ENCODE measurements at places on chromosomes 7 and 10.

- no peak for DNase-seq
These were observed 61.3 kb downstream of the FOXL3 start for GRCh38 chr7:351256-351655.

GRCh38 chr10:47190802-47191450, 109.1 kb upstream of the GDF10 start:
- no peak for DNase-seq

DNA sequence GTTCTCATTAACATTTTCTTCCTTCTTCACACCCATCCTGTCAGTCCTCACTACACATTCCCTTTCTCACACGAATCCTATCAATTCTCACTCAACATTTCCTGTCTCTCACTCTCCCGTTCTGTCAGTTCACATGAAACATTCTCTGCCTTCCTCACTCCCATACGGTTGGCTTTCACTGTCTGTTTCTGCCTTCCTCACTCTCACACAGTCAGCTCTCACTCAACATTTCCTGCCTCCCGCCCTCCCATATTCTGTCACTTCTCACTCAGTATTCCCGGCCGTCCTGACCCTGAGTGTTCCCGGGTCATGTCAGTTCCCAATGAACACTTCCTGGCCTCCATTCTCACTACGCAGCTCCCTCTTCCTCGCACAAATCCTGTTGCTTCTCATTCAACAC, 61.5 kb downstream of the DYNC2I1 start:
- no peak for DNase-seq

DNA sequence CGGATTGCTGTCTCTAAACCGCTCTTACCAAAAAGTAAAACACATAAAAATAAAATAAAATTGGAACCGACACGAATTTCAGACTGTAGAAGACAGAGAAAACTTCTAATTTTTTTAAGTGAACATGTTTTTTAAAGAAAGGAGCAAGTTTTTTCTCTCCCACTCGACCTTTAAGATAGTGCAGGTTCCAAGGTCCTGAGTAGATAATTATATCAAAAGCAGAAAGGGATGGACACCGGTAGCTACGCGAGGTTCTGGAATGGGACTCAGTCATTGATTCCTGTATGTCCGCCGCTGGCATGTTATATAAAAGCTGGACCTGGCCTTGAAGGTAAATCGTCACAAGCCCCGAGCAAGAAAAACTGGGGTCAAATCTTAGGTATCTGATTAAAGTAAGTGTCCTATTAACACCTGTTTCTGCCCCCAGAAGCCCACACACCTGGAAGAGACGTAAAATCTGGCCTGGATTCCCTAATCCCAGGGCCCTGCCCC, 462 bp upstream of the CISD1 start:
- DNase-seq, result no peak

GRCh38 chr10:96675846-96676245, 44.5 kb downstream of the PIK3AP1 start:
- DNase-seq, result no peak

DNA sequence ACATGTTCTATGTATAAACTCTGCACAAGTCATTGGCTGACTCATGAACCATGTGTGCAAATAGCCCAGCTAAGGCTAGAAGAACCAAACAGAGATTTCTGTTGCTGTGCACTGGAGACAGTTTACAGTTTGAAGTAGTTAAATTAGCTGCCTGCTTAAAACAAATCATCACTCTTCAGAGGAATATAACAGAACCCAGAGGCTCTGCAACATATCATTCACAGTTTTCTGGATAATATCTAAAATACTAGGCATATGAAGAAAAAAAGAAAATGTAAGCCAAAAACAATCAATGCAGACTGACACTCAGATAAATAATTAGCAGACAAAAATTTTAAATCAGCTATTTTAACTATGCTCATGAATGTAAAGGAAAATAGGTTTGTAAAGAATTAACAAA, 23.6 kb upstream of the FAM204A start:
- no peak for DNase-seq

- DNase-seq, result no peak
These were observed 15.5 kb upstream of the CALD1 start for GRCh38 chr7:134763960-134764359.

DNA sequence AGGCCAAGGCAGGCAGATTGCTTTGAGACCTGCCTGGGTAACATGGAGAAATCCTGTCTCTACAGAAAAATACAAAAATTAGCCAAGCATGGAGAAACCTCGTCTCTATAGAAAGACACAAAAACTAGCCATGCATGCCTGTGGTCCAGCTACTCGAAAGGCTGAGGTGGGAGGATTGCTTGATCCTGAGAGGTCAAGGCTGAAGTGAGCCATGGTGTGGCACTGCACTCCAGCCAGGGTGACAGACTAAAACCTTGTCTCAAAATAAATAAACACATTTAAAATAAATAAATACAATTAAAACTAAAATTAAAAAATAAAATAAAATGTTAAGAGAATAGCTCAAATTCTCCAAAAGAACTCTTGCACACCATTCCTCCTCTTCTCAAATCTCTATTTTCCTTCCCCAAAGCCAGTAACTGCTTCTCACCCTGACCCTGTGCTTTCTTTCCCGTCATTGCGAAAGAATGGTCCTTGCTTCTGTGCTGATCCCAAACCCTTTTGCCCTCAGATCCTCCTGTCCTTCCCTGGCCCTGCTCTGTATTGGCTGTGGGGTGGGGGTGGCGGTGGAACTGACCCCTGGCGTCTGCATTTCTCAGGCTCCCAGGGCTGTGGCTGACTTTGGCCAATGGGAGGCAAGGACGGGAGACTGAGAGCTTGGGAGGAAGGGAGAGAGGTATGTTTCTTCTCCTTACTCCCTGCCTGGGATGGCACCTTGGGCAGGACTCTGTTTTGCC, 12.4 kb downstream of the SRGN start:
- DNase-seq, result no peak

- no peak for DNase-seq
These were observed 2.7 kb downstream of the NOS3 start for GRCh38 chr7:150993511-150993910.

GRCh38 chr10:70991140-70992124, 103.1 kb upstream of the PCBD1 start:
- no peak for DNase-seq

- DNase-seq, result no peak
These were observed 19.8 kb downstream of the SLC29A4 start for GRCh38 chr7:5302577-5302976.

DNA sequence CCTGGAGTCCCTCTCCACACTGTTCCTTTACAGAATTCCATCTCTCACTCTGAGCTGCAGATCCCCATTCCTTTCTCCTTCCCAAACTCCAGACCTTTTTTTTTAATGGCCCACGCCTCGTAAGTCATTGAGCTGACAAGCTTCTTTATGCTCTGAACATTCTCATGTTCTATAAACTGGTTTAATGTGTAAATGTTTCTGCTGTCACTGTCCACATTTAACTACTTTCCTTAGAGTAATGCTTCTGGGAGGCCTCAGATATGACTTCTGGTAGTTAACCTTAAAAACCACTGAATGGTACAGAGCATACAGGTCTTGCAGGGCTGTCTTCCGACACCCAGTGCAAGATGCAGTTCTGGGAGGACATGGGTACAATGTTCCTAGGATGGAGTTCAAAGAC, 71.1 kb upstream of the CAMK2B start:
- no peak for DNase-seq

All from NCI-H1436 treated with DMSO at 0.1 percent for 48 hours (cell line).